ENCODE measurements at places on chromosomes 7 and 10.

DNA sequence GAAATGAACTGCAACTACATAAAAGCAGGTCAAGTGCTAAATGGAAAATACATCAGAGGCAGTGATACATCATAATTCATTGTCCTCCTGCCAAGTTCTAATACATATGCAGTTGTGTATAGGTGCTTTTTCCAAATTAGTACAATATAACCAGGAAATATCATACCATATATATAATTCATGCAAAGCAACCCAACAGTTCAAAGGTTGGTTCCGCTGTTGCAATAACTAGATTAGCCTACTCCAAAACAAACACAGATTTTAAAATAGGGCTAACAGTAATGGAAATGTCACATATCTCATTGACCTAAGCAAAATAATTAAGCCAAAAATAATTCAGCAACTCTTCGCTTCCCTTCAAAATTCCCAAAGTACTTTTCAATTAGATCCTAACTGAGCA, 88.9 kb upstream of the NEBL start:
- no peak for DNase-seq

DNA sequence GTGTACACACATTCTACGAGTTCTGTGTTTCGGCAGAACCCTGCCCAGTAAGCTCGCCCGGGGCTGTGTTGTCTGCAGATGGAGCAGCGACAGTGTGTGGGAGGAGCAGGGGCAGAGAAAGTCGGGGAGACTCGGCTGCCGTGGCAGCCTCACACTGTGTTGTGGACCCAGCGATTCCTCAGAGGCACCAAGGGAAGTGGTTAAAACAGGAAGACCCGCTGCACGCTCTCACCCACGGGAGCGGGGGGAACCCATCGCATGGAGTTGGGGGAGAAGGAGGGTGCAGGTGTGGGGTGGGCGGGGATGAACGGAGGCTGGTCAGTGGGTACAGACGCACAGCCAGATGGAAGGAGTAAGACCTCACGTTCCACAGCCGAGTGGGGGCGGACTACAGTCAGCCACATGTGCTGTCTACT, 250.2 kb downstream of the ELFN1 start:
- peak; percentile 20 for DNase-seq

GRCh38 chr7:1512781-1513656, 8.8 kb upstream of the INTS1 start:
- peak; percentile 41 for DNase-seq

- no peak for DNase-seq
These were observed 293.3 kb upstream of the LRRN3 start for GRCh38 chr7:110797656-110798055.

GRCh38 chr7:148727501-148728278, 29.0 kb downstream of the CUL1 start:
- no peak for DNase-seq

DNA sequence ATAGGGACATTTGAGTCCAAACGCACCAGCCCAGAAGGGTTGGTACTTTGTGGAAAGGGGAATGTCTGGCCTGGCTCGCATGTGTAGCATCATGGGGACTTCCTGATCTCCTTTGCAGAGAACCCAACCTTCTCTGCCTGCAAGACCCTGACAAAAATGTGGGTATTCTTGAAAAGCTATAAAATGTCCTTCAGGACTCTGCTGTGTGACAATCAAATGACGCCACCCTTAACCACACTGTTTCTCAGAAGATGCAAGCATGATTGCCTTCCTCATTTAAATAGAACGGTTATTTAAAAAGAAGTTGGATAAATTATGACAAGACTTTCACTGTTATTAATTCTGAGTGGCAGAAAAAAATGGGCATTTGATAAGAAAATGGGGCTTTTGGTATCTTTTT, 15.1 kb upstream of the GPR15LG start:
- DNase-seq, result no peak

DNA sequence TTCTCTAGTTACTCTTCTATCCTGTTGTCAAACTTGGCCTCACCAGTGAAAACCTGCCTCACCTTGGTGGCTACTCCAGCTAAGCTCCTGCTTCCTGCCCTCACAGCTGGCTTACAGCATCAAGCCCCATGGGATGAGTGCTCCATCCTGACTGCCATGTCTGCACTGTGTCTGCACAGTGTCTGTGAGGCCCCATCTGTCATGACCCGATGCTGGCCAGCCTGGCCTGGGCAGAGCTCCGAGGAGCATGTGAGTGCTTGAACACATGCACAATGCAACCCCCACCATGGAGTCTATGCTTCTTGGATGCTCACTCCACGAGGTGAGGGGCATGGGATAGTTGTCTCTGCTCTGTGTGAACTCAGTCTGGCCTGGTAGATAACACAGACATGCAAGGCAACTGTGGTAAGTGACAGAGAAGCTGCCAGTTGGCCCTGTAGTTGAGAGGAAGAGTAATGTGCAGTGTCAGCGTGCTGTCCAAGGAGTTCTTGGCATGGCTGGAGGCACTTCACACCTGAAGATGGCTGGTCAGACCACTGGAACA, 207.1 kb upstream of the ZNF32 start:
- no peak for DNase-seq
